ENCODE measurements at places on chromosomes 16 and 17.

DNA sequence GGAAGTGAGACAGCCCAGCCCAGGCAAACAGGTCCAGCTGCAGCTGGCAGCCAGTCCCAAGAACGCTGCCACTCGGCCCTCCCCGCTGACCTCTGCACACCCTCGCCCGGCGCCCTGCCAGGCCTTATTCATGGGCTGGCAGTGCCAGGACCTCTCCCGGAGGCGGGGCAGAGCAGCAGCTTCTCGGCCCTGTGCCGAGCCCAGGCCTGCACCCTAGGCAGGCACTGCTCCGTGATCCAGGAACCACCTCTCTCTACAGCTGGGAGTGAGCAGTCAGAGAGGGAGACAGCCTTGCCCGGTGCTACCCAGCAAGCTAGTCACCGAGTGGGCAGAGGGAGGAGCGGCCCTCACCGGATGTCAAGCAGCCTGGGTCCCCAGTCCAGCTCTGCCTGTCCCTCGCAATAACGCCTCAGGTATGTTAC is 79.9 kb upstream of the CBX4 start:
- DNase-seq: no peak

DNA sequence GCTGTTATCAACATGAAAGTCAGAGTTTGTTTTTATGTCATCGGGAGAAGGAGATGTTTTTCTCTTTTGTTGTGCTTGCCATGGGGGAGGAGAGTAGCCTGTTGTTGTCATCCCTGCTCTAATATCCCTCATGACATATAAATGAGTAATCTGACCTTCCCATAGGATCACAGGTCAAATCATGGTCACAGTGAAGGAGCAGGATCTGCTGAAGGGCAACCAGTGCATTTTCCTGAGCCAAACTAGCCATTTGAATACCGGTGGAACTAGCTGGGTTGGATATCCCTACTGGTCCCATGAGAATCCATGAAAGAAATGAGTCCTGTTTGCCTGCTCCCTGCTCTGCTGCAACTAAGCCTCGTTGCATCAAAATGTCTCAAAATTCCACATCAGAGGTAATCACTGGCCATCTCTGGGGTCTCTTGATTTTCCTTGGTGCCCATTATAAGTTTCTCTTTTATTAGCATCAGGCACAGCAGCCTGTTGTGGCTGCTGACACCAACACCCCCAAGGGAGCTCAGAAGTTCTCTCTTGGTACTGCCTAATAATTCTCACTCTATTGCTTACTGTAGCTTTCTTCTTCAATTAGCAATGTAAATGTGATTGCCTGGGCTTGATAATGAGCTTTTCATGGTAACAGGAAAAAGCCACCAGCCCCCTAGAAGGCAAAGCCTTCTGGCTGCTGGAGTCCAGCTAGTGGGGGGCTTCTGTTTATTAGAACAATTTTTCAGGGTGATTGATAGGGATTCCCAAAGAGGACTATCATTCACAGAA is 211.4 kb upstream of the ERCC4 start:
- DNase-seq: no peak

GRCh38 chr16:57356547-57356946 is 2.0 kb upstream of the CCL22 start:
- no peak for DNase-seq

- DNase-seq: no peak
These were observed 495.7 kb downstream of the SHISA9 start for GRCh38 chr16:13397126-13397525.

GRCh38 chr16:6356911-6357310 is 975.7 kb upstream of the RBFOX1 start:
- DNase-seq: no peak

DNA sequence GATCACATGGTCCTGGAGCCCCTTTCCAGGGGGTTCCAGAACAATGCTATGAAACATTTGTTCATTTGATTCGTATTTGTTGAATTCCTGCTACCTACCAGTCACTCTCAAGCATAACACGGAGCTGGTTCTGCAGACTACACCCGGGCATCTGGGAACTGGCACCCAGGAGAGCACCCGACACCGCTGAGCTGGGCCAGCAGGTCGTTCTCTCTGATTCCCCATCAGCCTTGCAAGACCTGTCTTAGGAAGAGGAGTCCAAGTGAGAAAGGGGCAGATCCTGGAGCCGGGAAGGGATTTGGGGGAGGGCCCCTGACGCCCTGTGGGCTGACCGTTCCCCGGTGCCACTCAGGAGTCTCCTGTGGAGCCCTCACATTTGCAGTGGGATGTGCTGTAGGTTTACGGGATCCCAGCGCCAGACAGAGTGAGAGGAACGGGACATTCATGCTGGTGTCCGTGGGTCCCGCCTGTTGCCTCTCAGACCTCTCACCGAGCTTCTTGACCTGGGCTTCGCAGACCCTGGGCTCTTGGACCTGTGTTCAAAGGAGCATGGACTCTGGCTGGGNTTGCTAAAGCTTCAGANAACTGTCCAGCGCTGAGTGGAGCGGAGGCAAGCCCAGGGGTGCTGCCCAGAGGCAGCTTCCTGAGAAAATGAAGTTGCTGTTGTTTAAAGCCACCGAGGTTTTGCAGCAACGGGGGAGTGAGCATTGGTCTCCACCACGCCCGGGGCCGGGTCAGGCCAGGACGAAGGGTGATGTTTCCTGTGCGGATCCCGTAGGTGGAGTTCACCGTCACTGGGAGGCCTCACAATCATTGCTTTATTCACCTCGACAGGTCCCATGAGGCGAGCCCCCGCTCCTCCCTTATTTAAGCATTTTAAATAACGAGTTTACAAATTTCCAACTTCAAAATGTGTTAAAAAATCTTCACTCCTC is 49.2 kb downstream of the METRNL start:
- no peak for DNase-seq

GRCh38 chr16:76175718-76176117 is 101.5 kb upstream of the CNTNAP4 start:
- no peak for DNase-seq

- no peak for DNase-seq
These were observed 7.3 kb downstream of the CDH13 start for GRCh38 chr16:82633964-82634600.

GRCh38 chr16:4053301-4053845 is 62.9 kb downstream of the ADCY9 start:
- DNase-seq: no peak

DNA sequence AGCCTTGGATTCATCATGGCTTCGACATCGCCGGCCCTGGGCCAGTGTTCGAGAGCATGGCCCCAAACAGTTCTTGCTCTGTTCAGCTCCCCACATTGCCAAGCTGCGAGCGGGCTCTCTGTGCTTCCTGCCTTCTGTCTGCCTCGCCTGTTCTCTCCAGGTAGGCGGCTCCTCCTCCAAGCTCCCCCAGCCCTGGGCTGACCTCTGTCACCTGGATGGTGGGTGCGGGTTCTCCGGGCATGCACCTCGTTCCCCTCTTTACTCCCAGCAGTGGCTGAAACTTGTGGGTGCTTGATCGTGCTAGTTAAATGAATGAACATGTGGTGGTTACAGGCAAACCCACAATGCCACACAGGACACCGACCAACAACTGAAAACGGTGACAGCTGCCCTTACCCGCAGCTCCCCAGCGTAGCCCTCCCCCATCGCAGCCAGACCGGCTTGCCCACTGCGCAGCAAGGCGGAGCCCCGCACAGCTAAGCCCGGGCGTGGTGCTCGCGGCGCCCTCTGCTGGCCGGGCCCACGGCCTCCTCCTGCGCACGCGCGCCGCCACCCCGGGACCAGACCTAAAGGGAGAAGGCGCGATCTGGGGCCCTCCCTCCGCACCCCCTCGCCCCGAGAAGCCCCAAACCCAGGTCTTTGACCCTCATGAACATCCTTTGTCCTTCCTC is 23.0 kb upstream of the EIF1 start:
- peak; percentile 91 for DNase-seq

DNA sequence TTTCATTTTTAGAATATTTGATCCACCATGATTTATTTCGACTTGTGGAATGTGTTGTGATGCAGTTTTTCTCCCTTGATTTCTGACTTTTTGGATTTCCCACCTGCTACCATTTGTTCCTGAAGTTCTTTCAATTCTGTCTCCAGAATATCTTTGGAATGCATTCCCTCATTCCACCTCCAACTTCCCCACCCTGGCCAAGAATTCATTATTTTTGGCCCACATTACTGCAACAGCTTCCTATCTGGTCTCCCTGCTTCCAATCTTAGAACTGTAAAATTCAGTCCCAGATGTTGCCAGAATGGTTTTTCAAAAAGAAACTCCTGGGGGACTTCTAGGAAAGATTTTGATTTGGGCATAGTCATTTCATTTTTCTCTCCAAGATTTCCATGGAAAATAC is 182.3 kb upstream of the HS3ST4 start:
- DNase-seq: no peak

GRCh38 chr16:53465606-53466280 is 31.5 kb downstream of the RBL2 start:
- DNase-seq: peak; percentile 24

- DNase-seq: no peak
These were observed 2.9 kb upstream of the MAFG start for GRCh38 chr17:81930142-81931125.

DNA sequence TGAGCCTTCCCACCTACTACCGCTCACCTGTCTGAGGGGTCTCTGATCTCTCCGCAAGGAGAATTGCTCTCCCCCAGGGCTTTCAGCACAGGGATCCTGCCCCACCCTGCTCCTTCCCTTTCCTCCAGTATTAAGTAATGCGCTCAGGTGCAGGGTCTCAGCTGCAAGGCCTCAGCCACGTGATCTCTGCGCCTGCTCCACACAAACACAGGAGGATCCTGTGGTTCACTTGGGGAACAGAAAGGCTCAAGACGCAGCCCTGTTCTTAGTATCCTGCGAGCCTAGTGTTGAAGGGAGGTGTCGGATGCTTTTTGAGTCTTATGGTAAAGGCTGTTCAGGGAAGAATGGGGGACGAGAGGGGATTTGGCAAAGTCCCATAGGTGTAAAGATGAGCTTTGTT is 41.6 kb upstream of the GCSH start:
- DNase-seq: no peak

GRCh38 chr17:69702078-69702477 is 287.6 kb downstream of the MAP2K6 start:
- DNase-seq: no peak

- no peak for DNase-seq
These were observed 5.3 kb downstream of the RBBP6 start for GRCh38 chr16:24544640-24545039.

GRCh38 chr17:27283060-27283459 is 10.9 kb upstream of the WSB1 start:
- DNase-seq: no peak

GRCh38 chr17:6893382-6894205 is 62.1 kb upstream of the TEKT1 start:
- DNase-seq: no peak

GRCh38 chr16:10876799-10877341 is at the start of gene CIITA:
Gene CIITA, plus strand, starts transcription at chr16:10877202. Its CDS starts 129 bp downstream, at chr16:10877331.
- peak; percentile 70 for DNase-seq

DNA sequence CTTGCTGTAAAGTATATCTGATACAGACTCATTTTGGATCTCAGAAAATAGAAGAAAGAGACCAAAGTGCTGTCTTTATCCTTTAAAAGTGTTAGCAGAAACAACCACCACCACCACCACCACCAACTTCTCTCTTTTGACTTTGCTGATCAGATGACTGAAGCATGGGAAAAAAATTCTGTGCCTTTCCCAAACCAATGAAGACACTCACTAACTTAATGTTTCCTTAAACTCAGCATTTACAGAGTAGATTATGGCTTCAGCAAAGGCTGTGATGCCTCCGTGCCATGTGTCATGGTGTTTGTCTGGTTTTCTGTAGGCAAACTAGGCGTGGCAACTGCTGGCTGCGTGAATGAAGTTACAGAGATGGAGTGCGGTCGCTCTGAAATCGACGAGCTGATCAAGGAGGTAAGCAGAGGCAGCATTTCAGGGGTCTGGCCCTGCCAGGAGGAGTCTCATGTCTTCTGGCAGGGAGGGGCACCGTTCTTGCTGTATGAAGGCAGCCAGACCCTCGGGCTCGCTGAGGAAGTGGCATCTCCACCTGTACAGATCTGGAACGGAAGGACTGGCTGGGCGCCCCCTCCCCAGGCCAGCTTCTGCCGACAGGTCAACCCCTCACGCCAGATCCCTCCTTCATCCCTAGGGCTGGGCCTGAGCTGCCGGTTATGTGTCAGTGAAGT is 12.4 kb downstream of the IRF8 start:
- no peak for DNase-seq

DNA sequence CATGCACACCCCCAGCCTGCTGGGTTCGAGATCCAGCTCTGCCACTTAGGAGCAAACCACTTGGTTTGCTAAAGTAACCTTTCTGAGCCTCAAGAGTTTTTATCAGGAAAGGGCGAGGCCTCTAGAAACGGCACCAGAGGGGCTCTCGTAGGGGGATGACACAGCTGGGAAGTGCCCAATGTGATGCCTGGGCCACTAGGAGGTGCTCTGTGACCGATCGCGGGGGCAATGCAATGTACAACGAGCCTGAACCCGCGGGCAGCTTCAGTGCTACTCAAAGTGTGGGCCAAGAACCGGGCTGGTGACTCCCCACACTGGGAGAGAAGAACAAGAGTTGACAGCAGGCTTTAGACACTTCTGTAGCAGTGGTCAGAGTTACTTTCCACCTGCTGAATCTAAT is 9.4 kb downstream of the C16orf89 start:
- DNase-seq: peak; percentile 35

DNA sequence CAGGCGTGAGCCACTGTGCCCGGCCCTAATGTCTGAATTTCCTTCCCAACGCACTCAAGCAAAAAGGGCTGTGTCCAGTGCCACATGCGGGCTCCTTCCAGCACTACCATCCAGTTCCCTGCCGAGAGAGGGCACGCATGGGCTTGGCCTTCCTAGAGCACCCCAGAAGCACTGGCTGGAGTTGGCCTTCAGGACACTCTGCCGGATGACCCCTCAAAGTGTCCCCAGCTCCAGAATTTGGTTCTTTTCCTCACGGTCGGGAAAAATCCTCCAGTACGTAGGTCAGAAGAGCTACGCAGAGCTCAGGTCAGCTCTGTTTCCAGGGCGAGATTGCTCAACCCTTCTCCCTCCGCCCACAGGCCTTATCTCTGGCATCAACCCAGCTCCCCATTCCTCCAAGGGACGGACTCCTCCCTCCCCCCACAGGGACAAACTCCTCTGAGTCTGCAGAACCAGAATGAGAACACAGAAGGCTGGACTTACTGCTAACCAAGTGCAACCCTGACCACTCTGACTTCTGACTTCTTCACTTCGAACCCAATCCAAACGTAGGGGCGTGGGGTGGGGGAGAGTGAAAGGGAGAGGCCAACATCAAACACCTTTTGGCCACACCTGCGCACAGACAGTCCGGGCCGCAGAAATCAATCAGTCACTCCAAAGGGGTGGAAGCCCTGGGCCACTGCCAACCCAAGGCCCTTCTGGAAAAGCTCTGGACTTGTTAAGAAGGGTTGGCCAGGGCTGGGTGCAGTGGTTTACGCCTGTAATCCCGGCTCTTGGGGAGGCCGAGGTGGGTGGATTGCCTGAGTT is 3.6 kb downstream of the CDC42EP4 start:
- no peak for DNase-seq
